ENCODE measurements at places on chromosomes 1 and 21.
A peak's percentile ranks its signal among the peaks of the same experiment; 100 is the strongest.

- no peak for DNase-seq
These were observed 315.4 kb downstream of the SPATA17 start for GRCh38 chr1:217946511-217946910.

DNA sequence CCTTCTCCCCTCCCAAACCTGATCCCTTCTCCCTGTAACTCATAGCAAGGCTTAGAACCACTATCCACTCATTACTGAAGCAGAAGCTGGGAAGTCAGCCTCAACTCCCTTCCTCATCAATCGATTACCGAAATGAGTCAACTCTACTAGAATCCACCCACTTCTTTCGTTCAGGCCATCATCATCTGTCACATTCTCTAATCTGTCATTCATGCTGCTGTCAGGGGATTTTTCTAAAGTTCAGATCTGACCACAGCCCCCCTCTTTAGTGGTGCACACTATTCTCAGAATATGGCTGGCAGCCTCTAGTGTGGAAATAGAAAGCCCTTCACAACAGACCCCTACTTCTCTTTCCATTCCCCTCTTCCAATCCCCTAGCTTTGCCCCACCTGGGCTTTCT, 5.1 kb downstream of the NT5C1A start:
- DNase-seq = no peak

- DNase-seq = peak; percentile 70
These were observed 45.8 kb downstream of the MIGA1 start for GRCh38 chr1:77825131-77825709.

GRCh38 chr1:117646007-117646811, 40.4 kb downstream of the TENT5C start:
- no peak for DNase-seq

DNA sequence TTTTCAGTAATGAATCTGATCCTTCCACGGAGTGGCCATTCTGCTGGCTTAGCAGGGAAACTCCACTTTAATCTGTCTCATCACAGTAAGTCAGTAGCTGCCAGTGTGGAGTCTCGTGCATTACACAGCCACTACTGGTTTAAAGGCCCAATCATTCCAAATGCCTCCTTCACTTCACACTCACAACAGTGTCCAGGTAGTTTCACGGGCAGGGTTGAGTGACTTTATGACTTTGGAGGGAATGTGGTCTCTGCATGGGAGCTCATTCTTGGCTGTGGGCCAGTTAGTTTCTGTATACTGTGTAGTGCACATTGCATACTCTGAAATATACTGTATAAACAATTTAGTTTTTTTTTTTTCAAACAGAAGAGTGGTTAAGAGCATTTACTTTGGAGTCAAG, 34.6 kb upstream of the C1orf87 start:
- no peak for DNase-seq

DNA sequence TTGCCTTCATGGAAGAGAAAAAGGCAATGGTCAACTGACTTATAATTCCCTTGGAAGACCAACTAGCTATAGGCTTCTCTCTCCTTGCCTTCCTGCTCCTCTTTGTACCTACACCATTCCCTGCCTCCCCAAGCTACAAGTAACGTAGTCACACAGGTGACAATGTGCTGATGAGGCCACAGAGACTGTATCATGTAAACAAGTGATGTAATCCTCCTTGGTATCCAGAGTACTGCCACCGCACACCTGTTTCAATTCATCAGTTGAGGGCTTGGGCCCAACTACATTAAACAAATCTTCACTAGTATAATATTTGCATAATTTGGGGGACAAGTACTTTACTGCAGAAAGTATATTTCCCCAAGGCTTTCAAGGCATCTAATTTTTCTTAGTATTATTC, 76.4 kb upstream of the SCYL3 start:
- DNase-seq = no peak

DNA sequence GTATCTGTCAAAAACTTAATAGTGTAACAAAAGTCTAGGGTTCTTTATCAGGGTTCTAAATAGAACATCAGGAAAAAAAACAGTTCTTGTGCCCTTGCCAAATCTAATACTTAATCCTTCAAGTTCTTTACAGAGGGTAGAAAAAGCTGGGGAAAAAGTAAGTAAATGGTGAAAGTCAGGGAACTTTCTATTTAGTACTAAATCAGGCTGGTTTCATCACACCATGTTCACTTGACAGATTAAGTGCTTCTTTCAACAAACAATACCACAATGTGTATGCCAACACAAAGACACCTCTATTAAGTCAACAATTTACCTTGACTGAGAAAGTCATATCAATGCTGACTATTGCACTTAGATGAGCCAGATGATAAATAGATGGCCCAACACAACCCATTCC, 9.7 kb downstream of the DBT start:
- DNase-seq = no peak

GRCh38 chr1:79006564-79006963, at the start of gene ADGRL4:
Gene ADGRL4 (minus strand): TSS chr1:79006730. CDS start chr1:79006654, 76 bp downstream.
- peak; percentile 74 for DNase-seq

DNA sequence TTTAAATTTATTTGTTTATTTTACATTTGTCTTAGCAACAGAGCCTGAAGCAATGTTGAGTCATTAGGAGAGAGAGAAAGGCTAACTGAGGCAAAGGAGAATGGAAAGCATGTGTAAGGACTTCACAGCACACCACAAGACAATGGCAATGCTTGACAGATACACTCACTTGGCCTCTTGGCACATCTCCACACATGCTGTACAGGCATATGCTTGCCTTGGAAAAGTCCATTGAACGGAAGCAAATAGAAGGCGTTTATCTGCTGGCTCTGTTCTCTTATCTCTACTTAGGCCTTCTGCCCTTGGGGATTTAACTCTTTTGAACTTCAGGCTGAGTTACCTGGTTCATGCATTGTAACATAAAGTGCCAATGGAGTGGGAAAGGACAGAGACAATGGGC, 262.2 kb upstream of the POU3F1 start:
- no peak for DNase-seq

DNA sequence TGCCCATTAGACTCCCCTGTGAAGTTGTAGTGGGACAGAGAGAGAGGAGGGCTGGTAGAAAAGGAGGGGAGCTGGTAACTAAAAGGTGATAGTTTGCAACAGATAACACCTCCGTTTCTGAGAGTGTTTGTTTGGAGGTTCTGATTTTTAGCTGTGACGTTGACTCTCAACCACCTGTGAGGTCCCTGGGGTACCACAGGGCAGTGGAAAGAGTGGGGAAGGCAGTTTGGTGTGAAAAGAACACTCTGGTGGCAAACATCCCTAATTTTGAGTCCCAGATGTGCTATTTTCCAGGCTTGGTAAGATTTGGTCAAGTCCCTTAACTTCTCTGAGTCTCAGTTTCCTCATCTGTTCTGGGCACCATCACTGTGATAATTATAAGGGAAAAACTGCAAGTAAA, 29.3 kb downstream of the RAB3B start:
- no peak for DNase-seq

DNA sequence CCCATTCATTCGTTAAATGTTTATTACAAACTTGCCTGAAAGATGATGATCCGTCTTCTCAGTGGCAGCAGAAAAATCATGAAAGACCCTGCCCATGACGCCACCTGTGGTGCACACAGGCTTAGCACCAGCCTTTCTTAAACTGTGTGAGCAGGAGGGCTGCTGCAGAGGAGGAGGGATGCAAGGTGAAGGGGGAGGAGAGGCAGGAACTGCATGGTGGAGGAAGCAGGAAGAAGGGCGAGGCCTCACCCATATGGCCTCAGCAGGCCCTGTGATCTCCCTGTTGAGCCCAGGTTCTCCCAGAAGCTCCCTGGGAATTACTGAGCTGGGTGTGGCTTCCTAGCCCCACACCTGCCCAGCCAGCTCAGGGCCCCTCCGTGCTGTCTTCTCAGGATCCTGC, 25.0 kb upstream of the RD3 start:
- DNase-seq = peak; percentile 61

- no peak for DNase-seq
These were observed 89.0 kb downstream of the UBE2U start for GRCh38 chr1:64292399-64292798.

DNA sequence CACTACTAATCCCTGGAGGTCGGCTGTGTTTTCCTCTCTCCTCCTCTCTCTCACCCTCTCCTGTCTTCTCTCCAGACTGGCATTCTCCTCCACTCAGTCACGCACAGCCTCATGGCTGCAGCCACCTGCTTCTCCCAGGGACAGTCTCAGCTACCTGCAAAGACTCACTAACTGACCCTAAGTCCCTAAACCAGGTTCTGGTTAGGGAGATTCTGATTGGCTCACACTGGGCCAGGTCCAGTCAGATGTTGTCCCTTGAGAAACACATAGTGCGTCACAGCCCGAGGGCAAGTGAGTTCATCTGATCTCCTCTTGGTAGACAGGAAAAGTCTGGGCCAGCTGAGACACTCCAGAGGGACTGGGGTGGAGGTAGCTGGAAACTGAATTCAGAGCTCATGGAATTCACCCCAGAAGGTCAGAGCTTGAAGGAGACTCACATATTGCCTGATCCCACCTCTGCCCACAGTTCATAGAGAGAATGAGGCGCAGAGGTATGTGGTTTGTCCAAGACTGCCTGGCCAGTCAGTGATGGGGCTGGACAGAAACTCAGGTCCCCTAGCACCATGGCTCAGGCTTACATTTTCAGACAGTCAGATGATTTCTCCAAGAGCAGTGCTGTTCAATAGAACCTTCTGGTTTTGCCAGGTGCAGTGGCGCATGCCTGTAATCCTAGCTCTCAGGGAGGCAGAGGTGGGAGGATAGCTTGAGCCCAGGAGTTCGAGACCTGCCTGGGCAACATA, 40.4 kb upstream of the RPL11 start:
- no peak for DNase-seq

- no peak for DNase-seq
These were observed 8.3 kb downstream of the TTC4 start for GRCh38 chr1:54723985-54724384.

DNA sequence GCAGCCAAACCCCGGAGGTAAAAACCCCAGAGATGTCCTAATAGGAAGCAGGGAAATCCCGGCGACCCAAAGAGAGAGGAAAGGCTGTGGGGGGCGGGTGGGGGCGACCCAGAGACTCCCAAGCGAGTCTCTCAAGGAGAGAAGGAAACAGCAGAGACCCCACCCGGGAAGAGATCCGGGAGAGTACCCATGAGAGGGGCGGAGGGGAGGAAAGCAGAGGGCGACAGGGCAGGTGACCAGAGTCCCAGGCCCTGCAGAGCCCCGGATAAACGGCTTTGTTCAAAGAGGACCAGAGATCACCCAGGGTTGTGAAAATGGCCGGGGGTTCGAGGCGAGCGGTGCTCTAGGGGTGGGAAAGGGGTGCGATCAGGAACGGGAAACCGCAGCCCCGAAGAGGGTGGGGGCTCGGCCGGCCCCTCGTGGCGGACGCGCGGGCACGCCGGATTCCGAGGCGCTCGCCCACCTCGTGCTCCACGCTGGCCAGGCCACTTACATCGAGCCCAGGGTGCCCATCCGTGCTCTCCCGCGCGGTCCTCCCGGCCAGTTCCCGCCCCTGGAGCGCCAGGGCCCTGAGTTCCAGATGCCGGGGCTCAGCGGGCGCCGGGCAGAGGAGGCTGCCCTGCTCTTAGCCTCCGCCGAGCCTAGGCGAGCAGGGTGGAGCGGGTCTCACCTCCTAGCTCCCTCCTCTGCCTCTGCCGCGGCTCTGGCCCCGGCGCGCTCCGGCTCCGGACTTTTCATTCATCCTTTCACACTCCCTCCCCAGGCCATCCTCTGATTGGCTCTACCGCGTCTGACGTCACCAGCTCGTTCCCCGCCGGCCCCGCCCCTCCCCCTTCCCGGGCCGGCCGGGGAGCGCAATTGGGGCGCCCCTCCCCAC, 52.3 kb downstream of the RHBG start:
- DNase-seq = peak; percentile 98

GRCh38 chr1:185720633-185721272, 13.4 kb upstream of the HMCN1 start:
- peak; percentile 65 for DNase-seq

GRCh38 chr1:46523496-46524353, 27.7 kb downstream of the KNCN start:
- no peak for DNase-seq

DNA sequence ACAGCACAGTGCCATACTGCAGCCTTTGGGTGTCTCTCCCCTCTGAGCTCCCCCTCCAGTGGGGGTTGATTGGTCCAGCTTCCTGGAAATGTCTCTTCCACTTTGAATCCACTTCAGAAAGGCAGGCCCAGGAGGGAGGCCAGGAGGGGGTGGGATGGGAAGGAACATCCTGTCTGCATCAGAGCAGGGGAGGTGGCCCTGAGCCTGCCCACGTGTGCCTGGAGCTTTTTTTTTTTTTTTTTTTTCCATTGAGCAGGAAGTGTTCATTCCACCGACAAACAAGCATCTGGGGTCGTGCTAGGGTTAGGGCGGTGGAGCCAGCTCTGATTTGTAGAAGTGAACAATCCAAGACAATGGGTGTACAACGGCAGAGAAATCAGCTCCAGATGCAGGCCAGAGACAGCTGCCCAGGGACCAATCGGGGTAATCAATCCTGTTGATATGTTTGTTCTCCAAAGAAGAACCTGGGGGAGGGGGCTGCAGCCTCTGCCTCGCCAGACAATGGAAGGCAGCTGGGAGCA, 93.3 kb downstream of the SSBP3 start:
- peak; percentile 74 for DNase-seq

DNA sequence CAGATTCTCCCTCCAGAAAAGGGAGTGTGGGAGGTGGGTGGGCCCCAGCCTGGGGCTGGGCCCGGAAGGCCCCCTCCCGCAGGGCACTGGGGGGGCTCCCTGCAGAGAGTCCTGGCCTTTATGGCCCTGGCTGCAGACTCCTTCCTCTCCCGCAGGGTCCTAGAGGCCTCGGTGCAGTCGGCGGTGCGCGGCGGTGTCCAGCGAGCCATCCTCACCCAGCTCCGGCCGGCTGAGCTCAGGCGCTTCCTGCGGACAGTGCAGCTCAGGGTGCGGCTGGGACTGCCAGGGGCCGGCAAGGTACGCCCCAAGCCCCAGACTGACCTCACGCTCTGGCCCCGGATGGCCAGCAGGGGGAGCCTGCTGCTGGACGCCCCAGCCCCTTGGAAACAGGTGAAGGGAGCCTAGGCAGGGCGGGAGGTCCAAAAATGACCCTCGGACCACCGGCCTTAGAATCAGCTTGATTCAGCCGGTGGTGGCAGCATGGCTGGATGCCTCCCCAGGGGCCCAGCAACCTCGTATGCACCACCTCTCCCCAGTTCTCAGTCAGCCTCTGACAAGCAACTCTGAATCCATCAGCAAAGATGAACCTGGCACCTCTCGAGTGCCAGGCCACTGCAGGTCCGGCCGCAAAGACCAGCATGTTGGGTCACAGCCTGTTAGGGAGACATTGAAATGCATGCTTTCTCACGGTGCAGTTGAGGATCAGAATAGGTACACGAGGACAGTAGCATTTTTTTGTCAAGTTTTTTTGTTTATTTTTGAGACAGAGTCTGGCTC, 20.6 kb downstream of the MTHFR start:
- DNase-seq = peak; percentile 94

DNA sequence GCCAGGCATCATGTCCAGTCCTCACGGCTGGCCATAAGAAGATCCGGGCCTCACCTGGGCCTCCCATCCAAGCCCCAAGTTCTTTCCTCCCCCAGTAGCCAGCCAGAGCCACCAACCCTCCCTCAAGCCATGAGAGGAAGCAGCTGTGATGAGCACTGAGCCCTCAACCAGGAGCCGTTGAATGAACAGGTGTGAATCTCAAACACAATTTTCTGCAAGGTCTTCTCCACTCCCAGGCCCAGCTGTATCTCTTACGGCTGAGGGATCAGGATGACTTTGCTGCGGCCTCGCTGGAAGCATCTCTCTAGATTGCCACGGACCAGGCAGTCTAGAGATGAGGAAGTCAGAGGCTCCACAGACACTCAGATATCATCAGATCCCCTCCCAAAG, 9.8 kb upstream of the CLDN14 start:
- no peak for DNase-seq
